ENCODE measurements at places on chromosomes 7 and 10.

DNA sequence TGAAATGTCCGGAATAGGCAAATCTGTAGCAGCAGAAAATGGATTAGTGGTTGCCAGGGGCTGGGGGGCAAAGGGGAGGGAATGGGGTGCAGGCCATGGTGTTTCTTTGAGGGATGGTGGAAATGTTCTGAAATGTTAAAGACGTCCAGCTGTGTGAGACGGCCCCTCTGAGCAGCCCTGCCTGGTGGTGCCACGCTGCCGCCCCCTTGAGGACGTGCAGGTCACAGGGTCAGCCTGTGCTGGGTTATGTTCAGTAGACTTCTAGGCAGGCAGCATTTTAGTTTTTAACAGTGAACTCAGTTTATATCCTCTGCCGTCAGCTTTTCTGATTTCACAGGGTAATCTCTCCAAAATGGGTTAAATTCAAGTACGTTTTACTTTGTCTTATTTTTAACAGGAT is 9.4 kb downstream of the NUB1 start:
- no peak for DNase-seq

DNA sequence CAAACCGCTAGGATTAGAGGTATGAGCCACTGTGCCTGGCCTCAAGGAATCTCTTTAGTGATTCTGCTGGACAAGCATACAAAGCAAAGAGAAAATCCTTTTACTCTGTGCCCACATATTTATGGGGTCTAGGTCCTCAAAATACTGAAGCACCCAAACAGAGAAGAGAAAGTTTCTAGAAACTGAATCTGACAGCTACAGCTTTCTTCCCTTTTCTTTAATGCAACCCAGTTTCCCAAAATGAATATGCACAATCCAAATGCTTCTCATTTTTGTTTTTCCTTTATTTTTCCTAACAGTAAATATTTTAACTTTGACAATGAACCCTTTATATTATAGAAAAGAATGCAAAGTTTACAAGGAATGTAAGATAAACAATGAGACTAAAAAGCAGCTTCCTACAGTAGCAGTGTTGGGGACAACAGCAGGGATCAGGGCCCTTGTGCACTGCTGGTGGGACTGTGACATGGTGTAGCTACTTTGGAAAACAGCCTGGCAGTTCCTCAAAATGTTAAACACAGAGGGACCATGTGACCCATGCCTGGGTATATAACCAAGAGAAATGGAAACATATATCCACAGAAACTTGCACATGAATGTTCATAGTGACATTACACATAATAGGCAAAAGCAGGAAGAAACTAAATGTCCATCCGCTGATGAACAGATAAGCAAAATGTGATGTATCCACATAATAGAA is 325.2 kb downstream of the PRPF18 start:
- DNase-seq = no peak

- DNase-seq = no peak
Observed at GRCh38 chr7:91570560-91570959, 306.3 kb downstream of the FZD1 start.

DNA sequence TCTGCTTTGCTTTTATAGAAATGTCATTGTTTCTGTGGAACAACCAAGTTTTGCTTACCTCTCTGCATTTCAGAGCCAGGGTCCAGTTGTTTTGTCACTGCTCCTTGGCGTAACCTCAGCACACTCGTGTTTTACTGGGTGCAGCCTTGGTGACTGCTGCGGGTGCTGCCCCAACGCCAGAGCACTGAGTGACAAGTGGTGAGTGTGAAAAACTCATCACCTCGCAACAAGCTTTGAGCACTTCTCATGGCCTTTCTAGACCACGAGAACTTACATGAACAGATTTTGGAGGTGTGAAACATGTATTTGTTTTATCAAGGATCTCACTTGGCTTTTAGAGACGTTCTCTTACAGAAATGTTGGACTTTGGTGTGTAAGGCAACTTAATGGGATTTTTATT is 31.0 kb downstream of the GLRX3 start:
- no peak for DNase-seq

DNA sequence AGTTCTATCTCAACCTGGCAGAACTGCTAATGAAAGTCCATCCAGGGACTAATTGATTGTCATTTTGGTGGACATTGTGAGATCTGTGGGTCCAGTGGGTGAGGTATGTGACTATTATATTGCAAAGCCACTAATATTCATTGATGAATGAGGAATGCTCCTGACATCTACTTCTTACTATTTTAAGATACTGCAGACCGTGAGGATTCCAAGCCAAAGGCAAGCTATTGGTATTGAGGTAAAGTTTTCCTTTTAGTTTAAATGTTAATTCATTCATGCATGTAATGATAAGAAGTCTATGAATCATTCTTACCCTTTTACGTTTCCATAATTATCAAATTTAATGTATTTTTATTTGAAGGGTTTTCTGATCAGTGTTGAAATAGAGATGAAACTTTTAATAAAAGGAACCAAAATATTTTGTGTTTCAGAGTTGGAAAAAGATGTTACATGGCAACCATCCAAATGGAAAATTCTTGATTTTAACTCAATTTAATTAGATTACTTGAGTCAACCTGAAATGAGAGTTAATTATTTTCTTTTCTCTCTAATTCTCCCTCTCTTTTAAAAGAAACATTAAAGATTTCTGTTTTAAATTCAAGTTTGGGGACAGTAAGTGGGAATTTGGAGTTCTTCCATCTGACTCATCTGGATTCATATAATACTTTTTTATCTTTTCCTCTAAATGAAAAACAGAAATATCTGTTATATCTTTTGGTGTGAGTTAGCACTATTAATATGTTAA is 39.6 kb downstream of the NUP205 start:
- no peak for DNase-seq

All from kidney epithelial cell (primary cell).